Stimulated activated CD4-positive, alpha-beta T cell treated with anti-CD3 and anti-CD28 coated beads, Interleukin-12 subunit alpha, Interleukin-12 subunit beta, amount 100 ng/mL, for 24 hours (primary cell): ENCODE measurements at places on chromosomes 6 and 20.

DNA sequence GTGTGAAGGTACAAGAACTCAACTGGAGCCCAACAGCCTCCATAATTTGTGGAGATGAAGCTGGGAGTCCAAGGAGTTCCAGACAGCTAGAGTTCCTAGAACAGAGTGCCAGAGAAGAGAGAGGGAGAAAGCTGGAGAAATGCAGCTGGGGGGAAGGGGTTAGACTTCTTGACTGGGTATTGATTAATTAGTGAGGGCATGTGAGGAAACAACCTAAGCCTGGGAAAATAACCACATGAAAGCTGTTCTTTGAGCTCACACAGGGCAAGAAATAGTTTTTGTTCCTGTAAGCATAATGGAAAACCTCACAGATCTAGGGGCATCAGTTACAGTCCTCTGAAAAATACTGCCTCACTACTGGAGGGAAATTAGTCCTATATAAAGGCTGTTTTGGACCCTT, 230.5 kb upstream of the FKBP1C start:
- DNase-seq = no peak

- DNase-seq = no peak
Observed at GRCh38 chr20:24766143-24766527, 182.9 kb upstream of the CST7 start.

DNA sequence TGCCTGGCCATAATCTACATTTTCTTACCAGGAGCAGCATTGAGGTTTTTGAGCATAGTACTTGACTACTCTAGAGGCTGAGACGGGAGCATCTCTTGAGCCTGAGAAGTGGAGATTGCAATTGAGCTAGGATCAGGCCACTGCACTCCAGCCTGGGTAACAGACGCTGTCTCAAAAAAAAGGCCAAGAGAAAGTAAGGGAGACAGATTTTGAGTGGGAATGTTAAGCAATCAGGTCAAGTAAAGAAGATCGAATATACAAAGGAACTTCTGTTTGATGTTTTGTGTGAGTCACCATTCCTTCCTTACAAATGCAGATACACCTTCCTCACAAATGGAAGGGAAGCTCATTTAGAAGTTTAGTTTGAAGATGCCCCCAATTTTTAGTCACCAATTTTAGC, 4.4 kb downstream of the PNRC1 start:
- no peak for DNase-seq

GRCh38 chr6:32088487-32089049, 20.6 kb downstream of the TNXB start:
- DNase-seq = no peak

DNA sequence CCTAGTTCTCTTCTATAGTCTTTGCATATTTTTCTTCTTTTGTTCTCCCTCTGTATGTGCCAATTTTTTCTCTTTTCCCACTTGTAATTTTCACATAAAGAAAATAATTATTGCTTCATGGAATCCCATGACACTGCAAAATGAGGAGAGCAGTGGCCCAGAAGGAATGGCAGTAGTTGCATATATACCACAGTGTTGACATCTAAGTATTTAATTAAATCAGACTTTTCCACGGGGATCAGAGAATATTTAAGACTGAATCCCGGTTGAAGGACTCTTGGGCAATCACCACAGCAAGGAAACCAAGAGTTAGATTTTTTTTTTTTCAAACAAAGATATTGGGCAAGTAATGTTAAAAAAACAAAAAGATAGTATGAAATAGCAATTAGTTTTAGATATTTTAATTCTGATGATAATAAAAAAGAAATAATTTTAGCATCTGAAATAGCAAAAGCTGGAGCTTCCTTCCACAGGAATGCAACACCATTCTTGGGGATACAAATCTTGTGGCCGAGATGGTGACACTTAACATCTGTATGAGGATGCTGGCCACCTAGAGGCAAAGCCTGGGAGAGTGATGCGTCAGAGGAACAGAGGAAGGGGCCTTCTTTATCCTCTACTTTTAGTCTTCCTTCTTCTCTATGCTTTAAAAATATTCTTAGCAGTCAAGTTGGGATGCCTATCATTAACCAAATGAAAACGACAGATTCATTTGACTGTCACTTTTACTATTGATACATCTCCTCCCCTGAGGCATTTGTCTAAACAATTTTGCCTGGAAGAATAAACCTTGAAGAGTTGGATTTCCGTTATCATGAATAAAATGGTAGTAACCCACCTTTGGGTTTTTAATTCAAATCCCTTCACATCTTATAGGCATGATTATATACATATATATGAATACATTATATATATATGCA, 356.2 kb downstream of the GJA1 start:
- no peak for DNase-seq

DNA sequence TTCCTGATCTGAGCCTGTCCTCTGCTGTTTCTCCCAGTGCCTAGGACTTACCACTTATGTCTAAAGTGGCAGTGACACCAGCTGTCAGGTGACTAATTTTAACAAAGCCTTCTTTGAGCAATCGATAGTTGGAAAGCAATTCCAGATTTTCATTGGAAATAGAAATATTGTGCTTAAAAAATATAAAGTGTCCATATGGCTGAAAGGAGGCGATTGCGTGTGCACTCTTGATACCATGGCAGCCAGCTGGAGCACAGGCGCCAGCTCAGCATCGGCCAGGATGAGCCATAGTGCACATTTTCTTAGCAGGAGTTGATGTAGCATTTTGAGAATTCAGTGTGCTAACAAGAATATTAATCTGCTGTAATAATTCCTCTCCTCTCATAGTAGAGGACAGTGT, 70.0 kb downstream of the LRRC1 start:
- no peak for DNase-seq

GRCh38 chr6:19210849-19211590, 626.1 kb upstream of the ID4 start:
- DNase-seq = no peak

GRCh38 chr20:4569865-4570264, 151.8 kb upstream of the PRND start:
- DNase-seq = no peak
